CD4-positive, alpha-beta T cell (primary cell): ENCODE measurements at places on chromosomes 11 and 22. TPM values are rescaled to one million over a fixed set of nuclear protein-coding genes. Genes with fewer than 3 reads are reported as not detected.

DNA sequence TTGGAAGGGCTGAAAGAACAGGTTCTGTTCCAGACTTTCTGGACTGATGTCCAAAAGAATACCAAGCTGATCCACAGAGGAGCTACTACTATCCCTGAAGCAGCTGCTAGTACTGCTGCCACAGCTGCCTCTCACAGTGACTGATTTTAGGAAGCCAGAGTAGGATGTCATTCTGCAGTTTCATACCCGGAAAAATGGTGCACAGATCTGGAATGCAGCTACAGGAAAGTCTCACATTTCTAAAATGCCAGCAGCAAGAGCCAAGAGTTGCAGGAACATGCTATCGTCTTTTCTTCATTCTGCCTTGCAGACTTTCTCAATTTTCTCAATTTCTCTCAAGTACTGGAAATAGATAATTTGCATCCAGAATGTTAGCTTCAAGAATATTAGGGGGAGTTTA lies 19.4 kb upstream of the CCDC179 start:
- H3K36me3 ChIP-seq, result no peaks in the 10 kb centered on the region
- DNase-seq, result no peak
- H3K4me1 ChIP-seq, result no peaks in the 10 kb centered on the region
- no peak overlapping the region for H3K27ac ChIP-seq
- H3K27me3 ChIP-seq, result no peaks in the 10 kb centered on the region
- H3K4me3 ChIP-seq, result no peak overlapping the region

DNA sequence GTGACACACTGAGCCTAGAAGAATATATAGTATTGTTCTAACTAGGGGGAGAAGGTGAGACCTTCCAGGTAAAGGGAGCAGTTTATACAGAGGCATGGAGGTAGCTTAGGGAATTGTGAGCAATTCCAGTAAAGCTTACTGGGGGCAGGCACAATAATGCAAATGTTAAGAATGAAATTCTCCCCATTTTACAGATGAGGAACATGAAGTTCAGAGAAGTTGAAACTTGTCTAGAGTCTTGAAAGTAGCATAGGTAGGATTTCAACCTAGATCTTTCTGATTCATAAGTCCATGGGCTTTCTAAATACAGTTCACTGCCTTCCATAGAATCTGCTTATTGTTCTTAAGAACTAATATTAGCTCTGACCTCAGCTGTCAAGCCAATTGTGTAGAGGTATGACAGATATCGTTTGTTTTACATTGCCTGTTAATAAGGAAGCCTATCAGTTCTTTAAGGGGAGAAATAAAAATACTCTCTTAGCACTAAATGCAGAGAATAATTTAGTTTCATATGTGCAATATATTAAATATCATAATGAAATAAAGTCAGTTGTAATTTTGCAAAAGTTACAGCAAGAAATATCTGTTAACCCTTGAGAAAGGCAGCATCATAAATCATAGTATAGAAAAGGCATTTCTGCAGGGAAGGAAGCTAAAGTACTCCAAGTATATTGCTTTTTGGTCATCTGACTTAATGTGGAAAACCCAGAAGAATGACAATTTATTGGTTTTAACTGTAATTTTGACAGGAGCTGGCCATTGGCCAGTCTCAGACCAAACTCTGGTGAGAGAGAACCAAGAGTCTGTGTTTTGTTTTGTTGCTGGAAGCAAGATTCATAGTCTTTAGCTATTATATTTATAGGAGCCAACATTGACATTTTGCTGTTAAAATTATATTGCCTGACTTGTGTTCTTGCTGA lies 181.8 kb downstream of the UVRAG start:
- H3K36me3 ChIP-seq, result no peaks in the 10 kb centered on the region
- no peaks in the 10 kb centered on the region for H3K4me1 ChIP-seq
- no peak overlapping the region for H3K27ac ChIP-seq
- DNase-seq, result no peak

- H3K27ac ChIP-seq, result no peak overlapping the region
- no peaks in the 10 kb centered on the region for H3K36me3 ChIP-seq
- H3K4me3 ChIP-seq, result no peak overlapping the region
- no peak for DNase-seq
Observed at GRCh38 chr11:71156301-71156700, 96.1 kb downstream of the SHANK2 start.

DNA sequence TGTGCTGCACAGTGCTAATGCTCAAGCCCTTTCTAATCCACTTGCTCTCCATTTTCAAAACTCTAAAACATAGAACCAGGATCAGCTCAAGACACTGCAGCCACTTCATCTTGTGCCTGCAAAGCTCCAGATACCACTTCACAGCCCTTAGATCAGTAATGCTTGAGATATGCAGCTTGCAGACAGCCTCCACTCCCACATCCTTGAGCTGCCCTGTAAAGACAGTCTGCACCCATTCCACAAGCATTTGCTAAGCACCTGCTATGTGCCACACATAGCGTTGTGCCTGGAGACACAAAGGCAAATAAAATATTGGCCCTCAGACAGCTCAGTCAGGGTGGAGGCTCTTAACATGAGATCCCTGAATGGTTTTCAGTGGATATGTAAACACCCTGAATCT lies 192.5 kb upstream of the SNX19 start:
- no peak for DNase-seq
- H3K27ac ChIP-seq, result no peak overlapping the region
- no peaks in the 10 kb centered on the region for H3K36me3 ChIP-seq
- no peak overlapping the region for H3K4me3 ChIP-seq
- peaks cover 3% of the 10 kb centered on the region for H3K27me3 ChIP-seq

Gene SMIM35
- total RNA-seq, result 0.08 TPM

GRCh38 chr11:75105462-75105925 lies 8.8 kb upstream of the OR2AT4 start:
- no peak for DNase-seq
- H3K36me3 ChIP-seq, result no peaks in the 10 kb centered on the region
- H3K4me3 ChIP-seq, result no peak overlapping the region
- H3K27me3 ChIP-seq, result peaks cover 6% of the 10 kb centered on the region

- no peak overlapping the region for H3K27ac ChIP-seq
- no peak for DNase-seq
- H3K27me3 ChIP-seq, result peaks cover 8% of the 10 kb centered on the region
- no peak overlapping the region for H3K4me3 ChIP-seq
Observed at GRCh38 chr11:122337241-122337640, 221.2 kb upstream of the BLID start.

GRCh38 chr11:61401173-61401572 lies 8.8 kb downstream of the TMEM216 start:
- no peaks in the 10 kb centered on the region for H3K27me3 ChIP-seq
- H3K4me1 ChIP-seq, result no peaks in the 10 kb centered on the region
- H3K36me3 ChIP-seq, result peaks cover 52% of the 10 kb centered on the region
